Lung (tissue), 17 donors: ENCODE measurements at places on chromosomes 1 and 21. TPM values are rescaled to one million over a fixed set of nuclear protein-coding genes. Genes with fewer than 3 reads are reported as not detected.

- DNase-seq = peak; percentile 40
Observed at GRCh38 chr1:101065575-101065974, 40.0 kb upstream of the DPH5 start.

GRCh38 chr1:44412601-44413000, 7.5 kb downstream of the RNF220 start:
- no peak for DNase-seq

DNA sequence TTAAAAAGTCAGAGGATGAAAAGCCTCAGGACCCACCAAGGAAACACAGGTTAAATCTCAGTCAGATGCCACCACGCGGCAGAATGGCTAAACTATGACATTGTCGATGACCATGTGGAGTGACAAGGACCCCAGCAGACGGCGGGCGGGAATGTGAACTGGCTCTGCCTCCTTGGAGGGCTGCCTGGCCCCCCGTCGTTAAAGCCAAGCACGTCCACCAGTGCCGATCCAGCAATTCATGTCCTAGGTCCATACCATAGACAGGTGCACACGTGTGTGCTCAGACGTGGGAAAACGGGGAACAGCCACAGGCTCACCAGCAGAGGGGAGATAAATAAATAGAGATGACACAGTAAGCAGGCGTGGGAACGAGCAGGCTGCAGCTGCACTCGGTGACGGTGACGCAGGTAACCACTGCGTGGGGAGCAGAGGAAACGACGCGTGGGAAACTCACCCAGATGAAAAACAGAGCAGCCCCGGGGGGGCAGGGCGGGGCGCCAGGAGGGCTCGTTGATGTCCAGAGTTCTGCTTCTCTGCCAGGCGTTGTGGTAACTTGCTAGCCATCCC, 28.3 kb upstream of the PCBP3 start:
- DNase-seq = no peak

GRCh38 chr1:116390195-116390594, 17.2 kb downstream of the ATP1A1 start:
- DNase-seq = no peak

- peak; percentile 23 for DNase-seq
Observed at GRCh38 chr1:224106568-224107281, 7.2 kb upstream of the FBXO28 start.

GRCh38 chr1:59393211-59394180, 96.6 kb downstream of the FGGY start:
- peak; percentile 88 for DNase-seq

DNA sequence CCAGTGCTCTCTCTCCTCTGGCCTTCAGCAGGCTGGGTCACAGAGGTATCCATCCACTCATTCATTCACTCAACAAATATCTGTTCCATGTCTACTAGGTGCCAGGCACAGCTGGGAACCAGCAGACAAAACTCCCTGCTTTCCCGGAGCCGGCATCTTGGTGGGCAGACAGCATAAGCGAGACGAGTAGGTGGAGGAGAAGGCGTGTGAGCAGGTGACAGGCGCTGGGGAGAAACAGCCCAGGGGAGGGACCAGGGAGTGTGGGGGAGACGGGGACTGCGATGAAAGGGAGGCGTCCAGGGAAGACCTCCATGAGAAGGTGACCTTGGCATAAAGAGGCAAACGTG, 11.0 kb upstream of the KCNAB2 start:
- no peak for DNase-seq

- no peak for DNase-seq
Observed at GRCh38 chr1:52913014-52913413, 8.5 kb downstream of the ECHDC2 start.

DNA sequence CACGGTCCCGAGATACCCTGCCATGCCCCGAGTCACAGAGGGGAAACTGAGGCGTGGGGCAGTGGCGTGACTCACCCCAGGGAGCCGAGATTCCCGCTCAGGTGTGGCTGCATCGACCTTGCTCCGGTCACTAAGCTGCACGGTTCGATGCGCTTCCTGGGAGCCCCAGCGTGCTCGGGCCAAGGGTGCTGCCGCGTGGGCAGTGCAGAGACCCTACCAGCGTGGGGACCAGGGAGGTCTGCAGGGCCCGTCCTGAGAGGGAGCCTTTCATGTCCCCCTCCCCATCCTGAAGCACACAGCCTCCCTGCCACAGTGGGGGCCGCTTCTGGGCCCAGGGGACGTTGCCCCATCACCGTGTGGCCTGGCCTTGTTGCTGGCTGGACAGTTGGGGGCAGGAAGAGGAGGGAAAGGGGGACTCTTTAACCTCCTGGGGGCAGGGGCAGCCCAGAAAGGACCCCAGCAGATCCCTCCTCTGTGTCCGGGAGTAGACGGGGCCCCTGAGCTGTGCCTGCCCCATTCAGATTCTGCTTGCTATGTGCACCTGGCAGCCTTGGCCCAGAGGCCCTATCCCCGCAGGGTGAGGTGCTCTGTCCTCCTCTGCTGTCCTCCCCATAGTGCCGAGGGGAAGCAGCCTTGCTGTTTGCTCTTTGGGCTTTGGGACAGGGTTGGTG, 52.3 kb downstream of the COL18A1 start:
- DNase-seq = no peak

DNA sequence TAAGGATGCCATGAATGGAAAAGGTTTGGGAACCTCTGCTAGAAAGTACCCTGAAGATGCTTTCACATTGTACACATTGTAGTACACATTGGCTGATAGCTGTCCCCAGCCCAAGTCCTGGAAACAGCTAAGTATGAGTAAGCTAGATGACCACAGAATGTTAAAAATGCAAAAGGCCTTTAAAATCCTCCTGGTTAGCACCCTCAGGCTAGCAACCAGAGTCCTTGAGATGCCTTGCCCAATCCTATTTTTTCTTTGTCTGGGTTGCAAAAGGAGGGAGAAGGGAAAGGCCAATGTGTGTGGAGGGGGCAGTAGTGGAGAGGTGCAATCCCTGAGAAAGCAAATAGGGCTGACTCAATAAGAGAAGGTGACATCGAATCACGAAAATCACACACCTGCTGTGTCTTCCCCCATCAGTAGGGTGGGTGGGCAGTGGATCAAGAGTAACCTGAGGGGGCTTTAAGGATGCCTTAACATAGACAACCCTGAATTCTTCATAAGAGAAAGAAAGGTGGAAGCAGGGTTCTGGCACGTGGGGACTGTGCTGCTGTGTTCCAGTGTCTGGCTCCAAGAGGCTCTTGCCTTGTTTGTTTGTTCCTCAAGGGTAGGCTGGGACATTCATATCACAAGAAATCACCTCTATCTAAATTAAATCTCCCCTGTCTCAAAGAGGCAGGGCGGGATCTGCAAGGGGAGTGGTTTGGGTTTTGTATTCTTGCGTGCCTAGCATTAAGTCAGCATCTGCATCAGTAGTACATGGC, 266.2 kb upstream of the PLXNA2 start:
- DNase-seq = no peak

DNA sequence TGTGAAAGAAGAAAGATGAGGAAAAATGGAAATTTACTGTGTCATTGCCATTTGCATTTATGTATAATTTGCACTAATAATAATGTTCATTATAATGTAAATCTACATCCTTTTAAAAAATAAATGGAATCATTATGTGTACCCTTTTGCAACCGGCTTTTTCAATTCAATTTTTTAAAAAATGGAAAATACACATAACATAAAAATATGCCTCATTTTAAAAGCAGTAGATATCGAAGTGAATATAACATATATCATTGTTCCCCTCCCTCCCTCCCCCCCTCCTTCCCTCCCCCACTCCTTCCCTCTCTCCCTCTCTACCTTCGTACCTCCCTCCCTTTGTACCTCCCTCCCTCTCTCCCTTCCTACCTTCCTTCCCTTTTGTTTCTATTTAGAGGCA, 33.0 kb downstream of the UBE4B start:
- no peak for DNase-seq

- peak; percentile 74 for DNase-seq
Observed at GRCh38 chr1:232635778-232636356, 5.9 kb upstream of the SIPA1L2 start.

GRCh38 chr1:7149080-7149838, 364.0 kb downstream of the CAMTA1 start:
- DNase-seq = peak; percentile 45

DNA sequence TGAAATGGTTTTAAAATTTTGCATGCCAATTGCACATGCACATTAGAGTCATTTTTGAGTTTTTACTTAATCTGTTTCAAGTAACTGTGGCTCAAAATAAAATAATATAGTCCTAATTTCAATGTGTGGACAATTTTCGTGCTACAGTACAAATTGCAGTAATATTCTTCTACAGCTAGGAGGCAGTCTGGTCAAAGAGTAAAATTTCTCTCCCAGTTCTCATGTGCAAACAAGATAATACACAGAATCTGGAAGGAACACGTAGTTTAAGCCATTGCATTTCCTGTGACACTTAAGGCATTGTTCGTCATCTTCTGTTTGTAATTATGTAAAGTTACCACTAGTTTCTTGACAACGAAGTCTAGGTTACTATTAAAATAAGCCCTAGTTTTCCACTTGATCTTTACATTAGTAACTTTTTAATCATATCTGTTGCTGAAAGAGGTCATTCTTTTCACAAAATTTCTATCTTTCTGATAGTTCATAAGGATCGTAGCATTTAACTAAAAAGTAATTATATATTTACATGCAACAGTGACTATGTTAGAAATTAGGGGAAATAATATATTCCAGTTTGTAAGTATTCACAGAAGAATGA, 28.9 kb downstream of the ODR4 start:
- peak; percentile 69 for DNase-seq

GRCh38 chr1:27322569-27323240, 742 bp downstream of the TMEM222 start:
- DNase-seq = no peak

GRCh38 chr1:202376247-202376646, 27.7 kb downstream of the PPP1R12B start:
- no peak for DNase-seq

GRCh38 chr1:101050869-101051268, 25.3 kb upstream of the DPH5 start:
- no peak for DNase-seq

GRCh38 chr1:76933847-76934815, 66.9 kb downstream of the ST6GALNAC5 start:
- DNase-seq = no peak

DNA sequence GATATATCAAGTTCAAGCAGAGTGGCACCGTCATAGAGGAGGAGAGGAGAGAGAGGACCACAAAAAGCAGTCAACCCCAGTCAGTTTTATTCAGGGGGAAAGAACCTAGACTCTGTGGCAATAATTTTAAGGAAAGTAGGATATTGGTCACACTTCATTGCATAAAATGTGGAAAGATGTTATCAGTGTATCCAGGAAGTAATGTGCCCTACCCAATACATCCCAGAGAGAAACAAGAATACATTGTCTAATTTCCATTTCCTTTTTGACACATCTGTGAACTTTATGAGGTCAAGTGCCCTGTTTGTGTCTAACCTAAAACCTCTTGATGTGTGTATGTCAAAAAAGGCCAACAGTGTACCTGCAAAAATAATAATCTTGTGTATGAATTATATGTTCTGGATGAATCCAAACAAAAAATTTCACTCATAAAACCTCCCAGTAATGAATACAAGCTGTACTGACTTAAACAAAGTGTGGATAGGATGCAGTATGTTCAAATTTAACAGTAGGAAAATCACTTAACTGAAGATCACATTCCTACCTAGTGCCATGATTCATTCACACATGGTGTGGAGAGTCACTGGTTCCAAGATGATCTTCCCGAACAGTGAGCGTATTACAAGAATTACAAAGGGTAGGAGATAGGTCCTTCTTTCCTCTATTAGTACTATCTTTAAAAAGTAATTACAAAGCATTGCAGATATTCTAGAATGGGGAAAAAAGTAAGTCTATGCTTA, 712.1 kb upstream of the CXADR start:
- DNase-seq = no peak

DNA sequence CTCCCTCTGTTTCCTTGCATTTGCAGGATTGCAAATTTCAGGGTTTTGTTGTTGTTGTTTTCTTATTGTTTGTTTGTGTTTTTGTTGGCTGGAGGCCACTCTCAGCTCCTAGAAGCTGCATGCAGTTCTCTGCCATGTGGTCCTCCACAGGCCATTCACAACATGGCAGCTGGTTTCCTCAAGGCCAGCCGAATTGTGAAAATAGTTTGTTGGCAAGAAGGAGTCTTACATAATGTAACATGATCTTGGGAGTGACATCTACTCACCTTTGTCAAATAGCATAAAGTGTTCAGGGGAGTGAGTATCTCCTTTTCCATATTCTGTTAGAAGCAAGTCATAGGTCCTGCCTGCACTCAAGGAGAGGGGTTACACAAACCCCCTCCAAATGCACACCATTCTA, 10.6 kb upstream of the UAP1 start:
- no peak for DNase-seq

- no peak for DNase-seq
Observed at GRCh38 chr1:118459871-118460270, 274.8 kb upstream of the SPAG17 start.

- DNase-seq = no peak
Observed at GRCh38 chr1:172469717-172470116, 25.8 kb upstream of the PIGC start.

DNA sequence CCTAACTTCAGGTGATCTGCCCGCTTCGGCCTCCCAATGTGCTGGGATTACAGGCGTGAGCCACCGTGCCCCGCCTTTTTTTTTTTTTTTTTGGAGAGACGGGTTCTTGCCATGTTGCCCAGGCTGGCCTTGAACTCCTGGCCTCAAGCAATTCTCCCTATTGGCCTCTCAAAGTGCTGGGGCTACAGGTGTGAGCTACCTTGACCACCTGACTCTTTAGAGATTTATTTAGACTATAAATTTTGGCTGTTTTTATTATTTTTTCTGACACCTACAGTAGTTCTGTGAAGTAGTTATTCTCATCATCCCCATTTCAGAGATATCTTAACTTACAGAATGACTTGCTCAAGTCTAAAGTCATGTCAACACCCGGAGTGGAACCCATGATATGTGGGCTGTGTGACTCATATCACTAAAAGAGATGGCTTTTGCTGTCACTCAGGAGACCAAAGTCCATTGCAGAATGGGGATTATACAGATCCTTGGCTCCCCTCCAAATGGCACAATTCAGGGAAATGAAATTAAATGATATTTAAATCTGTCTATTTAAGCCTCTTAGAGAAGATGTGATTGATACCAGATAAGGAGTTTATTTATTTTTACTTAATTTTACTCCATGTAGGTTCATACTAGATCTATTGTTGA, 93.2 kb downstream of the CTH start:
- no peak for DNase-seq

- DNase-seq = no peak
Observed at GRCh38 chr1:217681806-217682205, 50.7 kb downstream of the SPATA17 start.

GRCh38 chr1:217333939-217334338, 297.0 kb downstream of the GPATCH2 start:
- DNase-seq = peak; percentile 21

GRCh38 chr1:6447818-6448748, 17.9 kb downstream of the TNFRSF25 start:
- DNase-seq = peak; percentile 38

- no peak for DNase-seq
Observed at GRCh38 chr1:201646411-201647022, 107.6 kb downstream of the NAV1 start.

GRCh38 chr1:13753636-13754402, 53.8 kb downstream of the PRDM2 start:
- no peak for DNase-seq

The AGT gene
- total RNA-seq = 1.7 TPM

The MRPL55 gene
- 60.0 TPM for total RNA-seq

The TMEM50A gene
- total RNA-seq = 88.2 TPM

The TRIM67 gene
- total RNA-seq = 0.09 TPM

The PLA2G2F gene
- not detected for total RNA-seq

The SPATA6 gene
- total RNA-seq = 94.2 TPM

The DIO1 gene
- total RNA-seq = 1.9 TPM

The MTARC2 gene
- total RNA-seq = 49.9 TPM

The ZYG11A gene
- 0.20 TPM for total RNA-seq

The AMIGO1 gene
- 3.9 TPM for total RNA-seq

The TTC4 gene
- total RNA-seq = 18.4 TPM

The ELAPOR1 gene
- 8.9 TPM for total RNA-seq

The CYP4X1 gene
- 23.5 TPM for total RNA-seq

The GDAP2 gene
- total RNA-seq = 52.2 TPM
